ENCODE measurements at places on chromosomes 7 and 10. TPM values are rescaled to one million over a fixed set of nuclear protein-coding genes. Genes with fewer than 3 reads are reported as not detected.

Gene JMJD1C
- 195 TPM for total RNA-seq

Gene NKX1-2
- 15.3 TPM for total RNA-seq

Gene TUBAL3
- total RNA-seq: not detected

Gene CTAGE4
- total RNA-seq: 6.2 TPM

Gene CUTC
- 21.6 TPM for total RNA-seq

Gene CPXM2
- total RNA-seq: 1.9 TPM

GRCh38 chr10:112185959-112186358, 2.4 kb upstream of the GPAM start:
- no peaks in the 10 kb centered on the region for H3K27me3 ChIP-seq
- no peaks in the 10 kb centered on the region for H3K4me1 ChIP-seq
- no peak overlapping the region for H3K27ac ChIP-seq
- H3K4me3 ChIP-seq: no peak overlapping the region
- no peak for DNase-seq

DNA sequence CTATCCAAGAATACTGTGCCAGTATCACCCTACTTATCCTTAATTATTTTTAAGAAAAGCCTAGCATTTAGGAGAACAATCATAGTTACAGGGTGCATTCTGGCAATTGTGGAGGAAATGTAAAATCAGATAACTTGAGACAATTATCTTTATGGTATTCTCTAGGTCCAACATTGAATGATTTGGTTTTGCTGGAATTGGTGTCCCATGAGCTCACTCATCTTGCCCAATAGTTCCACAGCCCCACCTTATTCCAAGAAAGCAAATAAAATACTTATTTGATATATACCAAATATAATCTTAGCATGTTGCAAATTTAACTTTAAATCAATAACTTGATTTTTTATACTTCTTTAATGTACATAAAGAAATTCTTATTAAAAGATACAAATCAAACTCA, 65.3 kb downstream of the DGKB start:
- H3K27ac ChIP-seq: no peak overlapping the region
- no peaks in the 10 kb centered on the region for H3K27me3 ChIP-seq
- no peak overlapping the region for H3K4me3 ChIP-seq
- no peaks in the 10 kb centered on the region for H3K36me3 ChIP-seq

- no peak overlapping the region for H3K4me3 ChIP-seq
- H3K27me3 ChIP-seq: no peaks in the 10 kb centered on the region
- peak; percentile 43 for DNase-seq
- no peaks in the 10 kb centered on the region for H3K4me1 ChIP-seq
Measured at GRCh38 chr10:80443531-80443974, 10.6 kb upstream of the TSPAN14 start.

GRCh38 chr7:54847921-54848320, 88.9 kb upstream of the SEC61G start:
- no peaks in the 10 kb centered on the region for H3K27me3 ChIP-seq
- no peaks in the 10 kb centered on the region for H3K4me1 ChIP-seq
- no peak for DNase-seq
- H3K4me3 ChIP-seq: no peak overlapping the region

DNA sequence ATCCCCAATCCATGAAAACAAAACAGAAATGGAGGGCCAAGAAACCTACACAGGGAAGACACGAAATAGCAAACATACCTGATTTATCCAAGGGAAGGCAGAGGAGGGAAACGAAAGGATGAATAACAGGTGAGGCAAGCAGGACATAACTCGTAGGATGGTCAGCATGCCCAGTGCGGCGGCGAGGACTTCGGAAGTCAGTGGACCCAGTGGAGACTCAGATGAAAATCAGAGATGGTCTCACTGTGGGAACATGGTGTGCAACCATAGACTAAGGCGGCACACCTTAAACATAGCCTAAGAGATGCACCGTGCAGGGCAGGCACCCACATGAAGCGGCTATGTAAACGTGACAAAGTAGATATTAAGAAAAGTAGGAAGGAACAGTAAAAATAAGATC, 157.5 kb downstream of the MGMT start:
- no peak overlapping the region for H3K4me3 ChIP-seq
- H3K27ac ChIP-seq: no peak overlapping the region
- H3K36me3 ChIP-seq: no peaks in the 10 kb centered on the region

DNA sequence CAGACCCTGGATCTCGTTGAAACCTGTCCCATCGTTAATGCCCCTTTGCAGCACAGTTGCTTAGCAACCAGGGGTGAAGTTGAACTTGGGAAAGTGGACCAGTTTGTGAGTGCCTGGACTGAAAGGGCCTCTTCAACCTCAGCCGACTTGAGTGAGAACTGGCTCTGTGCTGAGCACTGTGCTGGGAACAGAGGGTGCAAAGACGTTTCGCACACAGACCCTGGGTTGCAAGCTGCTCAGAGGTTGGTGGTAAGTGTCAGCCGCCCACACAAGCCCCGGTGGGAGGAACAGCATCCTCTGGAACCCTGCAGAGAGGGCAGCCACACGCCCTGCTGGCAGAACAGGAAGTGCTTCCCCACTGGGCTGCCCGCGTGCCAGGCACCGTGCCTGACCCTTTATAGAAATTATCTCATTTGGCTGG, 89.2 kb downstream of the CARD11 start:
- no peak overlapping the region for H3K27ac ChIP-seq
- H3K36me3 ChIP-seq: peaks cover 22% of the 10 kb centered on the region
- H3K27me3 ChIP-seq: no peaks in the 10 kb centered on the region
- no peak overlapping the region for H3K4me3 ChIP-seq
- no peaks in the 10 kb centered on the region for H3K4me1 ChIP-seq

- H3K36me3 ChIP-seq: peaks cover 8% of the 10 kb centered on the region
- H3K27me3 ChIP-seq: no peaks in the 10 kb centered on the region
- H3K27ac ChIP-seq: no peak overlapping the region
- no peak overlapping the region for H3K4me3 ChIP-seq
- no peaks in the 10 kb centered on the region for H3K4me1 ChIP-seq
- DNase-seq: no peak
Measured at GRCh38 chr7:67361150-67361549, 364.5 kb downstream of the TYW1 start.

DNA sequence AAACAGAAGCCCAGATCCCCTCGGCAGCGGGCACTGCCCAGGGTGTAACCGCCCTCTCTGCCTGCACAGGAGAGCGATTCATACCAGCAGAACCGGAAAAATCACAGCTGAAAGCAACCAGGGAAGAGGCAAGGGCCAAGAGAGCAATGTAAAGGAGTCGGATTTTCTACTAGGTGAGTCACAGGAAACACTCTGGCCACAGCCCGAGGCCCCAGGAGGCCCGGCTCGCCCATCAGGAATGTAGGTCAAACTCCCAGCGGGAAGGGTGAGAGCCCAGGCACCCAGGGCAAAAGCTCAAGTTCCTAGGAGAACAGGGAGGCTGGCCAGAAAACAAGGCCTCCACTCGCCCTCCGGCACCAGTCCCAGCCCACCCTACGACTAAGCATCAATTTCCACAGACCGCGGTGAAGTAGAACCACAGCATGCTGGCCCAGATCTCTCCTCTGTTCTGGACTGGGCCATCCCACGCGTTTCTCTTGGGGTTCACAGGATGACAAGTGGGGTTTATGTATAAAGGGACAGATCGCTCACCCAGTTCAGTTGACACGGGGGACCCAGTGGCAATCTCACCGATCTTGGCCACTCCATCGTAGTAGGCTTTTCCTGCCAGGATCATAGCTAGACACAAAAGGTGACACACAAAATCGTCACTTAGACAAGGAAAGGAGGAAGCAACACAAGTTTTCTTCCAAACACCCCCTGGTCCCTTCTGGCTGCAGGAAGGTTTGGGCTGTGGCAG, 46.2 kb downstream of the BAIAP2L1 start:
- H3K4me1 ChIP-seq: no peaks in the 10 kb centered on the region
- H3K4me3 ChIP-seq: no peak overlapping the region
- H3K27ac ChIP-seq: no peak overlapping the region
- peak; percentile 57 for DNase-seq

GRCh38 chr7:137933270-137934017, 68.4 kb downstream of the CREB3L2 start:
- H3K36me3 ChIP-seq: peaks cover 3% of the 10 kb centered on the region
- H3K27ac ChIP-seq: no peak overlapping the region
- no peak overlapping the region for H3K4me3 ChIP-seq
- DNase-seq: no peak
